ENCODE measurements at places on chromosomes 5 and 9.

DNA sequence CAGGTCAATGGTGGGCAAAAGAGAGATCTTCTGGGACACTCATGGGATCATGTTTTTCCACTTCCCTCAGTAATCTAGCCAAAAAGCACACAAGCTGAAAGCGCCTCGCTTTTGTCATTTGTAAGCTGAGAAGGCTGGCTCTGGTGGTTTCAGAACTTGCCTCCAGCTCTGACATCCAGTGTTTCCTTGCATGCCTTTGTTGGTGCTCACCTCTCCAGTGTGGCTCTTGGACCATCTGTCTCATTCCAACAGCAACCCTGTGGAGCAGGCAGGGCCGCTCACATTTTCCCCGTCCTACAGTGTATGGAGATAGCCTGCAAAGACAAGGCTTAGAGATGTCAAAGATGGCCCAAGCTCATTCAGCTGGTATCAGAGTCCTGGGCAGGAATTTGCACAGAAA, 160.8 kb upstream of the KLF4 start:
- no peak for DNase-seq

- DNase-seq, result no peak
These were observed 115.6 kb upstream of the RETREG1 start for GRCh38 chr5:16732356-16732755.

DNA sequence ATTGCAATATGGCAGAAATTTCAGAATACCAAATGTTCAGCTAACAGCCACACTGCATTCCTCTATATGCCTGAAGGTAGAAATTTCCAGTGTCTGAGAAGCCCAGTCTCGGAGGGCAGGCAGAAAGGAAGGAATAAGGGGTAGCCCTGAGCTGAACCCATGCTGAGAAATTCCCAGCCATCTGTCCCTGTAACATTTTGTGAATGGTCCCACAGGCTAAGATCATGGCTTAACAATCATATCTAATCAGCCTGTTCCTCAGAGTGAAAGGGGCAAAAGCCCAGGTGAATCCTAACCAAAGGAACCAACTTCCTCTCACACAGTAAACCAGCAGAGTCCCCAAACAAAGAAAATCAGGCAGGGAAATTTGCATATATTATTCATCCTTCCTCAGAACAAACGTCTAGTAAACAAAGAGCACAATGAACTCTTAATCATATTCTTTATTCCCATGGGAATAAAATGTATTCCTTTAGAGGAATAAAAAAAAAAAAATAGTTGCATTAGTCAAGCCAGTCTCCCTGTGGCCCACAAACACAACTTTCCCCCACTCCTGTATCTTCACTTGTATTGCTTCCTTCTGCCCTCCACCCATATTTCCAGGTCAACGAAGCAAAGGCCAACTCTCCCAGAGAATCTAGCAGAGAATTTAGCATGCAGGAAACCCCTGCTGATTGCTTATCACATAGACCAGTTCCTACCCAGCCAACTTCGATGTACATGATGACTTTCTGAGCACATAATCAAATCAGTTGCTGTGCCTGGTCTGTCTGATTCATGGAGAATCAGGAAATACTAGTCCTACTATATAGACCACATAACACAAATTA, 257.6 kb downstream of the FAM114A2 start:
- DNase-seq, result no peak

GRCh38 chr9:34227445-34227844, 48.6 kb downstream of the UBAP1 start:
- no peak for DNase-seq

- no peak for DNase-seq
These were observed 86.1 kb downstream of the C5orf15 start for GRCh38 chr5:133882389-133882695.

DNA sequence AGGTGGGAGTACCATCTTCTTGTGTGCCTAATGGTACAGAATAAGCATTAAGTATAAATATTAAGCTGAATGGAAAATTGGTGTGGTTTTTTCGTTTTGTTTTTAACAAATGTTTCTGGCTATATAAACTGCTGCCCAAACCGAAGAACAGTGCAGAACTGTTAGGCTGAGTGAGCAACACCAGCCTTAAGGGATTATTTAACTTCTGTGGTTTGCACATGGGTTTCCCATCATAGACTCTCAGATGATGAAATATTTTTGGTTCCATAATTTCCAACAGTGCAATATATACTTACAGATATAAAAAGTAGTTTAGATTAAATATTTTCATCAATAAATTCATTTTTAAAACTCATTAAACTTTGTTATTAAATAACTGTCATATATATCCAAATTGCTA, 16.4 kb downstream of the C5orf63 start:
- no peak for DNase-seq

- DNase-seq, result peak; percentile 41
These were observed 278.1 kb downstream of the AOPEP start for GRCh38 chr9:95004411-95005277.

- no peak for DNase-seq
These were observed 58.9 kb upstream of the MCCC2 start for GRCh38 chr5:71528206-71528605.

DNA sequence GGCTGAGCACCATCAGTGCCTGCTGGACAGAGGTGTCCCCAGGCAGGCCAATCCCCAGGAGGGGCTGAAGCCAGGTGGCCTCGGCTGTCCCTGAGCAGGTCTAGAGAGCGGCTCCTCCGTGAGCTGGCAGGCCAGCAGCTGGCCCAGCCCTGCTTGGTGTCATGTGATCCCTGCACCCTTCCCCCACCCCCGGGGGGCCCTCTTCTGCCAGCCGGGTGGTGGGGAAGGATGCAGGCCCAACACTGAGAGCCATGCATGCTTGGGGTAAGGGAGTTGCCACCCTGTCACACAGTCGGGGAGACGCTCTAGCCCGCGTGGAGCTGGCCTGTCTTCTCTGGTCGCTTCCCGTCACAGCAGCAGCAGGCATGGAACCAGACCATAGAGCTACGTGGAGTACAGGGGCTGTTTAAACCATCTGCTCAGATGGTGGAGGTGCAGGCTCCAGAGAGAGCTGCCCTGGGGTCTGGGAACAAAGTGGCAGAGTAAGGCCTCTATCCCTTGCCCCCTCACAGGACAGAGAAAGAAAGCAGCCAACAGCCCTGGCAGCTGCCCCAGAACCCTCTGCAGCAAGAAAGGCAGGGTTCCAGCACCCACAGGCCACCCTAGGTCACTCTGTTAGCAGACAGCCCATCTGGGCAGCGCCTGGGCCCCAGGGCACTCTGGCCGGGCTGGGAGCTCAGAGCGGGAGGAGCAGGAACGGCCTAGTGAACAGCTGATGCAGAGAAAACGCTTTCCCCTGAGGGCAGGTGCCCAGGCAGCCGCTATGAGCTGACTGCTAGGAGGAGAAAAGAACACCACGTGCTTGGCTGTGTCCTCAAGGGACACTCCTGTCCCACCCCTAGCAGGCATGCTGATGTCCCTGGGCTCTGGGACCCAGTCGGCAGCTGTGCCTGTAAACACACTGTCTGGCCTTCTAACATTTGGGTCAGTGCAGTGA, 6.8 kb downstream of the RALGDS start:
- peak; percentile 4 for DNase-seq

GRCh38 chr9:122389799-122390481, 19.1 kb downstream of the PTGS1 start:
- no peak for DNase-seq

DNA sequence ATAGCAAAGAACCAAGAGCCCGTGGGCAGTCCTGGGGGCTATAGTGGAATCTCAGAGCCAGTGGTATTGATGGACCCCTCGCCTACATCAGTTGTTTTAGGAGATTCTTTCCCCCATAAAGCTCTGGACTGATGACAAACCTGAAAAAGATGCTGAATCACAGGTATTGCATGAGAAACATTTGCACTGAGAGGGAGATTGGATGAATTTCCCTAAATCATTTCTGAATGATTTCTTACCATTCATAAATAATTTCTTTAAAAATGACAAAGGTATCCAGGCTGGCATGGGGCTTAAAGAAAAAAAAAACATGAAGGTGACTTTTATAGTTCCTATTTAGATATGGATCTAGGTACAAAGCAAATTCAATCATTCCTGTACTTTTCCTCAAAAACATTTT, 54.0 kb upstream of the SLIT3 start:
- no peak for DNase-seq
